Sciatic nerve (tissue), 2 donors: ENCODE measurements at places on chromosomes 12 and 14.

- DNase-seq: no peak
Measured at GRCh38 chr12:117884161-117884560, 84.6 kb downstream of the KSR2 start.

GRCh38 chr12:92608151-92609091 is 94.4 kb upstream of the PLEKHG7 start:
- no peak for DNase-seq

DNA sequence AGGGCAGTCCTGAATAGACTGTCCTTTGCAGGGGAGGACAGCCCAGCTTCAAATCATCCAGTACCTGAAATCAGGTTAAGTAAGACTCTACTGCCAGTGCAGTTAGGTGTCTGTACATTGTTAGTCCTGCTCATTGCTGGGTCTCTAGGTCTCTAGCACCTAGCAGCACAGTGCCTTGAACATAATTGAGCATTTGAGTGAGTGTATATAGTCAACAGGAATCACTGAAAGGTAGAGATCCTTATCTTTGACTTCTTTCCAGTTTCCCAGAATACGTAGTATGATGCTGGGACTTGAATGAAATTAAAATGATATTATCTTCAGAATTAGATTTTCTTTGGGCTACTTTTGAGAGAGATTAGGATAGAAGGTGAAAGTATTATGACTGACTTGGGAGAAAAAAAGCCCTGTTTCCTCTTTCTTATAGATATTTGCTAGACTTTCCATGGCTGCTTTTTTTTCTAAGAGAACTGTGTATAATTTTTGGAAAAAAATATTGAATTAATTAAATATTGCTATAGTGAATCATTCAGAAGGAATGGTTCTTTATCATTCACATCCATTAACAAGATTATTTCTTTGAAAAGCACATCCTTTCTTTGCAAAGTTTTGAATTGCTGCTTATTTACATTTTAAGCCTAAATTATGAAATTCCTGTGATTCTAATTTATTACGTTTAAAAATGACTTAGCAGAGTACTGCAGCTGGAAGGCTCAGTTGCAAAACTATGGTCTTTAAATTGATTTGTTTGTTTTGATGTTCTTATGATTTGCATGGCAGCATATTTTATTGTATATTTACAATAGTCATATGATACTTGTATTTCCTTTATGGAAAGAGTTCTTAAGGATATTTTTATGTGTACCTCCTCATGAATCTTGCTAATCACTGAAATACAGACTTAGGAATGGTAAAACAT is 51.6 kb downstream of the PPP4R4 start:
- no peak for DNase-seq

DNA sequence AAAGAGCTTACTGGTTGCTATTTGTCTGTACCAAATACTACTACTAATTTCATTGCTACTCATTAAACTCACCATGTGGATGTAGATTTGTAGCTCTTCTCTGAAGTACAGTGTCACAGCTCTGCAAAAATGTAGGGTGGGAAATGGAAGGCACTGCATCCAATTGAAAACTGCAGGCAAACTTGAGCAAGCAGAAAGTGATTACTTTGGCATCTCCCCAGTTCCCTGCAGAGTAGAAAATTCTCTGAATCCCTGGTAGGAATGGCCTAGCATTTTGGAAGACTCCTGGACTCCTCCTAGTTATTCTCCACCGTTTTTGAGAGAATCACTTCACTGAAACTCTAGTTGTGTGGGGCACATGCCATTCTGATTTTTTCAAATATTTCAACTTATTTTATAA is 239.1 kb downstream of the DIO2 start:
- DNase-seq: no peak

DNA sequence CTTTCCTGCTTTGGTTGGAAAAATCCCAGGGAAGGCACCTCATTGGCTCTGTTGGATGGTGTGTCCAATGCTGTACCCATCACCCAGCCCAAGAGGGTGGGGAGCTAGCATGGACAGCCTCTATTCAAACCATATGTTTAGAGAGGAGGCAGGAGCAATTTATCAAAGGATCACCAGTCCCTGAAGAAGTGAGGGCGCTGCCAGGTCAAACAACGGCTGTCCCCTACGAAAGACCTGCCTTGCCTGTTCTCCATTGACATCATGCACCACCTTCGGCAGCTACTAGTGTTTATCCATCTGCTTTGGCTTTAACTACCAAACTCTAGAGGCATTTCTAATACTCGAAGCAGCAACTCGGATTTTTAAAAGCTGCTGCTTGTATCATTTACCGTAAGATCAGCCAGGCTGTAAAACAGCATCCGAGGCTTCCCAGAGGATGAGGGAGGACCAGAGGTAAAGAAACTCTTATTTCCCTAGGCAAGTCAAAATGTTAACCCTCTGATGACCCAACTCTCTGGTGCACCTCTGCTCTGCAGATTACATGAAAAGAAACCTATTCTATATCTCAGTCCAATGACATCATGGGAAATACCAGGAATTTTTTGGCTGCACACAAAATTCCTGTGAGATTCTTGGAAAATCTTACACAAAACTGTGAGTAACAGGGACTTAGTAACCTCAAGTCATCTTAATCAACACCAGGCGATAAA is 720.9 kb upstream of the TBX3 start:
- DNase-seq: no peak

DNA sequence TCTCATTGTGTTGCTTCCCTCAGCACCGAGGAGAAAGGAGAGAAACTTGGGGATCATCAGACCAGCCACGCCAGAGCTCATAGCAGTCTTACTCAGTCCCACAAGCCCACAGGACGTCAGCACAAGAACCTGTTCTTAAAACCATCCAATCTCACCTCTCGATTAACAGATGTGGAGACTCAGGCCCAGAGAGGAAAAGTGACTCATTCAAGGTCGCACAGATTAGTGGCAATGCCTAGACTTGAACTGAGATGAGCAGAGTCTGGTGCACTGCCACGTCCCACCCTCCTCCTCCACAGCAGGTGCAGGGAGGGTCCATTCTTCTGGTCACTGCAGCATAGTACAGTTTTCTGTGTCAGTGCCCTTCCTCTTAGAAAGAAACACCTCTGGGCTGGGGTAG is 154.9 kb upstream of the PZP start:
- DNase-seq: no peak
